Mesenteric fat pad (tissue), 1 donor: ENCODE measurements at places on chromosomes 4 and X. TPM values are rescaled to one million over a fixed set of nuclear protein-coding genes. Genes with fewer than 3 reads are reported as not detected.

GRCh38 chrX:23776363-23776762, 6.6 kb upstream of the SAT1 start:
- no peak for DNase-seq

- DNase-seq: no peak
These were observed 43.4 kb upstream of the TRIM2 start for GRCh38 chr4:153160821-153161220.

DNA sequence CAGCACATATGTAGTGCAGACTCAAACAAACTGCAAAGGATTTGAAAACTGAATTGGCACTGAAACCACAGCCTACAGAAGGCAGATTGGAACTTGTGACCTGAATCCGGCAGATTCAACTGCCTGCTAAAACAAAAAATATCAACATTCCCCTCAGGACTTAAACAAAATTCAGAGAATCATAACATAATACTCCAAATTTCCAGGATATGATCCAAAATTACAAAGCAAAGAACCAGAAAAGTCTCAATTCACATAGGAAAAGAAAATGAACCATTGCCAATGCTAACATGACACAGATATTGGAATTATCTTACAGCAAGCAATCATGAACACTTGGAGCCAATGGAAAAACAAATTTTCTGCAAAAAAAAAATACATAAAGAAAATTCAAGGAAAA, 250.4 kb downstream of the PRDM5 start:
- no peak for DNase-seq

DNA sequence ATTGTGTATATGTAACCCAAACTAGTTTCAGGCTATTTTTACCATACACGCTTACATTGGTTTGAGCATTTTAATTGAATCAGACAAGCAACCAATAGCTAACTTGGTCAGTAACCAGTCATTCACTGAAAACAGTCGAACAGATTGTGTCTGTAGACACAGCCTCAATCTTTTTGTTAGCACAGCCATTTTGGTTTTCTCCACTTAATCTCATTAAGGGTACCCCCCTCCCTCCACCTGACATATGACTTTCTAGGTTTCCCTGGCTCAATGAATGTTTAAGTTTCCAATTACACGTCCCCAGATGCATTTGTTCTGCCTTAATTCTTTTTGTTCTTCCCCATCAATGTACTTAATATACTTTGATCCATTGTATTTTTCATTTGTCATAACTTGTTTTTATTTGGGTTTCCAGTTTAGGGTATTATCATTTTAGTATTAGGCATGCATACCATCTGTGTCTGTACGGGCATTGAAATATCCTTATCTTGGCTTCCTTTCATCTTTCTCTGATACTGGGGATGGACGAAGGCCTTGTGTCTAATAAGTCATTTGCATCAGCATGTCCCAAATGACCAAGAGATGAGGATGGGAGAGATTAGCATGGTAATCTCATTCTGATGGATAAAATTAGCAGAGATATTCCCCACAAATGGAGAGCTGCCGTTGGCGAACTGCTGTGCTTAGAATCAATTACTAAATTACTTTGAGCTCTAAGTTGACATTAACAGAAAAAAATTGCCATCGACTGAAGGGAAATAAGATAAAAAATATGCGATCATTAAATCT, 35.9 kb upstream of the PHOX2B start:
- DNase-seq: no peak

DNA sequence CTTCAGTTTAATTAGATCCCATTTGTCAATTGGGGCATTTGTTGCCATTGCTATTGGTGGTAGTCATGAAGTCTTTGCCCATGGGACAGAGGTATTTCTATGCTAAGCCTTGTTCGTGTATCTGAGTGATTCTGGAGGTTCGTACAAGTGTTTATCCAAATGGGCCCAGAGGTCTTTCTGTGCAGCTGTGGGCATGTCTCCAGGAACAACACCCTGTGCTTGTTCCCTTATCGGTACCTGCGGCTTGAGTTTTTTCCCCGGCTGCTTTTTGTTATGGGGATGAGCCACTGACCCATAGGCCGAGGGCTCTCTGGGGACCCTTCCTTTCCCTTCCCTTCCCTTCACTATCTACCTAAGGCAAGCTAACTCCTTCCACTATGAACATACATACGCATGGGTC, 81.4 kb upstream of the WDR1 start:
- no peak for DNase-seq

- no peak for DNase-seq
These were observed 46.9 kb upstream of the SMARCAD1 start for GRCh38 chr4:94160774-94161173.

- DNase-seq: no peak
These were observed 89.3 kb downstream of the HNRNPD start for GRCh38 chr4:82284475-82284857.

- no peak for DNase-seq
These were observed 9.6 kb downstream of the XIAP start for GRCh38 chrX:123869488-123869887.

DNA sequence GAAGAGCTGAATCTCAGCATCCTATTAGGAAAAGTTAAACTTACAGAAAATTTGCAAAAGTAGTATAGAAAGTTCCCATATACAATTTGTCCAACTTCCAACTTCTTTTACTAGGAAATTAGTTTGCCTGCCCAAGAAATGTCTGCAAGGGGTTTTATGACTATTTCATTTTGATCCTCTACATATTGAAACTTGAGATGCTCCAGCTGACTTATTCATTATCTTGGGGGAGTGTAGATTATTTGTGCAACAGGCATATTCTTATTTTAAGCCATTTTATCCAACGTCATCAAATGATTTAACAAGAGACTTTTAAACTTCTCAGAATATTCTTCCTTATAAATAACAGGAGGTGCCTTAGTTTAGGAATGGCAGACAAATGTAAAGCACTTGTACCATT, 317.1 kb upstream of the FTHL17 start:
- no peak for DNase-seq

SRPX2 gene
- total RNA-seq: 224 TPM

GRCh38 chr4:74111306-74111975, 12.4 kb upstream of the CXCL2 start:
- DNase-seq: no peak

DNA sequence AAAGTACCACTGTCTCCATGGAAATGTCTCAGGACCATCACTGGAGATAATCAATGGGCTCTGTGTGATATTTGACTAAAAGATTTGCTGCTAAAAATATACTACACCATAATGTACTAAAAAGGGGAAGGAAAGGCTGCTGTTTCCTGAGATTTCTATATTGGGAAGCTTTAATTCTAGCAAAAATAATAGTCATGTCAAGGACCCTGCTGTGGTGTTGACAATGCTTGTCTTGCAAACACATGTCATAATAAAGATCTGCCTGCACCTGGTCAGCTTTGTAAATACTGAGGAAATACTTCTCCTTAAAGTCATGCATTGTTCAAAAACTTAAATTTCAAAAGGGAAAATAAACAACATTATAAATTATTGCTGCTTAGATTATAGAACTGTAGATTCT, 417.9 kb downstream of the GPM6A start:
- no peak for DNase-seq

DNAAF6 gene
- total RNA-seq: not detected

DNA sequence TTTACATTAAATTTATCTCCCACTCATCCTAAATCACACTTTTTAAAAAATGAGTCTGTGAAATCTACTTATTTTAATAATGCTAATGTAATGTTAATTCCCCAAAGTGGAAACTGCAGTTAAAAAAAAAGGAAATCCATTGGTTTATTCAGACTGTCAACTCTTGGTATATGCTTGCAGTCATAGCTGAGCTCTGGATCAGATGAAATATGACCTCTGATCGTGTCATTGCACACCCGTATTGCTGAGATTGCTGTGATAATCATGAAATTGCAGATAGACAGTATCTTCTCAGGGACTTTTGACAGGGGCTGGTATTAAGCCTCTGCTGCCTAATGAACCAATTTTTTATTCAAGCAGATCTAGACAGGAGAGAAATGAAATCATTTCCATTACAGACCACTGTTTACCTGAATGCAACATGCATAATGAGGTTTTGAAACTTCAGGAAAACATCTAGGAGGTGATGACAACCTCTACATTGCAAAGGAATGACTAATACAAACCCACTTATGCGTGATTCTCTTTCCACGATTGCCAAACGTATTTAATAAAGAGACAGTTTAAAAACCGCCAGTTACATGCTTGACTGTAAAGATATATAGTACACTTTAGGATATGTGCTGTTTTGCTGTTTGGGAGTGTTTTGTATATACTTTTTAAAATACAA, 138.3 kb upstream of the PUDP start:
- no peak for DNase-seq

DNA sequence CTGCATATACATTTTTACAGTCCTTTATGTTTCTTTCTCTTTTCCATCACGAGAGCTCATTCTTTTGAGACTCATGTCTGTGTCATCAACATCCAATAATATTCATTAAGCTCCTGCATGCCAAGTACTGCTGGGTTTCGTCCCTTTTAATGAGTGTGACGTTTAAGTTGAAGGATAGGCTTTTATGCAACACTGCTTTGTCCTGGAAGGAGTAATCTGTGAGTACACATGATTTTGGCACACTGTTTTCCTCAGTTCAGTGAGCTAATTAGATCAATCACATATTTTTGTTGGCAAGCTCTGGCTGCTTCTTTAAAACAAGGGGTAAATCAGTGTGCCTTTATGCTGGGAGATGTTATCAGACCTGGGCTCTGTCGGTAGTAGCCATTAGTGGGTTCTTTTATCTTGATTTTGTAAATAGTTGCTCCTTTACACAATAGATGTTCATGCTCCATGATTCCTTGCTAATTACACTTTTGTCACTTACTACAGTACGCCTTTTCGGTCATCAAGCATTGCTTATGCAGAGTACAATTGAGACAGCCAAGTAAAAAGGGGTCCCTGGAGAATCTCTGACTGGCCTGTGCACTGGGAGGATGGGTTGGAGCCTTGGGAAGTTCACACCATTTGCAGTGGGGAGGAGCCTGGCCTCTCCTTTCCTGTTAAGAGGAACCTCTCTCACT, 132.6 kb downstream of the FHIP1A start:
- DNase-seq: no peak

DNA sequence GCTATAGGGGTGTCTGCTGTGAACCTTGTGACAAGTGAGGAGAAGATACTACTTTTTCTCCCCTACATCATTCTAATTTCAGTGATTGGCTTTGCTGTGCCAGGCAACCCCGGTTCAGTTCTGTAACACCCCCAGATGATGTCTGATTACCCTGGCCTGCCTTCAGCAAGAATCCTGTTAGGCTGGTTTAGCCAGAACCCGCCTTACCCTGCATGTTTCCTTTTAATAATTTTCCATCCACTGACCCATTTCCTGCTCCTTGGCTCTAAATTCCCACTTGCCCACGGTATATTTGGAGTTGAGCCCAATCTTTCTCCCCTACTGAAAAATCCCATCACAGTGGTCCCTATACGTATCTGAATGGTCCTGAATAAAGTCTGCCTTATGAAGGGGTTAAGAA, 46.5 kb upstream of the HPSE start:
- DNase-seq: no peak

GABRB1 gene
- not detected for total RNA-seq

DNA sequence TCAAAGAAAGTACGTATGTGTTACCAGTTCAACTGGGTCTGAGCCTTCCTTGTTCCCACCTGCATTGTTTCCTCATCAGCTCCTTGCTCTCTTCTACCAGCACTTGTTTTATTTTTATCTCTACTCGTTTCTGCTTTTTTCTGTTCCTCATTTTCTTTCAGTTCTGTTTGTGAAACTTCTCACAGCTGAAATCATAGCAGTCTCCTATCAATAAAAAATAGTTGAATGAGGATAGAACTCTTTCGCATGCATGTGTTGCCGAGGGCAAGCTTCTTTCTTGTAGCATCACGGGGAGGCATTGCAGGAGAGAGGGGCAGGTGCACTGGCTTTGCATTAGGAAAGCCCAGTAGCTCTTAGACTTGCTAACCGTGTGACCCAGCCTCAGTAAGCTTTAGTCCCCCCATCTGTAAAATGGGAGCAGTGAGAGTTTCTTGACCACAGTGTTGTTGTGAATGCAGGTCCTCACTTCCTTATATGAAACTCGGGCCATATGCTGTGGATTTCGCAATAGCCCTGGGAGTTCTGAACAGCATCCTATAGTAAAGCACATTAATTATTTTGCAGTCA, 24.7 kb downstream of the OFD1 start:
- DNase-seq: no peak

DNA sequence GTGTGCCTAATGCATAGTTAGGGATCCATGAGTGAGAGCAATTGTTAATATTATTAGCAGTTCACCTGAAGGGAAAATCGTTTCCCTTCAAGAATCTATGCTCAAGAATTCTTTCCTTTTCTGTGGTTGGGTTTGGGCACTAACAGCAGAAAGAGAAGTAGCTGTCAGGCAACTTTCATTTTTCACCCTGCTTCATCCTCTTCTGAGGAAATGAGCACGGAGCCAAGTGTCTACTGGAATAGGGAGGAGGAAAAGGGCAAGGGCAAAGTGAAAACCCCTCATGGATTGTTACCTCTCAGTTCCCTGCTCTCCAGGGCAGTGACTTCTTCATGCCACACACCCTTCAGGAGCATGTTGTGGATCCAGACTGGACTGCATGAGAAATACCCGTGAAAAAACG, 2.6 kb upstream of the HPGDS start:
- DNase-seq: no peak

- DNase-seq: no peak
These were observed 168.9 kb downstream of the ZNF674 start for GRCh38 chrX:46376246-46376885.

UGT2B17 gene
- 0.29 TPM for total RNA-seq

- DNase-seq: no peak
These were observed 347.4 kb downstream of the BMPR1B start for GRCh38 chr4:95105112-95105511.

GRCh38 chrX:23766650-23767551, 16.1 kb upstream of the SAT1 start:
- DNase-seq: peak; percentile 88

CXCL10 gene
- 0.39 TPM for total RNA-seq

PDGFC gene
- 26.8 TPM for total RNA-seq

GRCh38 chr4:6469144-6469543, 3.3 kb downstream of the PPP2R2C start:
- no peak for DNase-seq

GRCh38 chr4:85722807-85723206, 247.9 kb downstream of the ARHGAP24 start:
- DNase-seq: no peak

PRKG2 gene
- total RNA-seq: 0.19 TPM

BCLAF3 gene
- 10.0 TPM for total RNA-seq

GRCh38 chrX:39670281-39670680, 427.5 kb downstream of the BCOR start:
- DNase-seq: no peak

GRCh38 chr4:13261486-13262257, 222.5 kb downstream of the RAB28 start:
- DNase-seq: no peak

DNA sequence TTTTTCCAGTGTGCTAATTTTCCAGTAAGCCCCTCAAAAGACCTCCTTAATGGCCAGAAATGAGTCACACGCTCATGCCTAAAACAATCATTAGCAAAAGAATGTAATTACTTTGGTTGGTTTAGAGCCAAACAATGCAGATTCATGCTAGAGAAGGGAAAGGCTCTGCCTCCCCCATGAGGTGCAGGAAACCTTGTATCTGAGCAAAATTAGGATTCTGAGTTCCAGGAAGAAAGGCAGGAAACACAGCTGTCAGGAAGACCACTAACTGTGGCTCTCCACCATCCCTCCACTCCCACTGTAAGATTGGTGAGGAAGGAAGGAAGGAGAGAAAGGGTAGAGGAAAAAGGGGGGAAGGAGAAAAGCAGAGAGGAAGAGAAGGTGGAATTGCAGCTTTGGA, 104.9 kb upstream of the DHX15 start:
- DNase-seq: no peak

SATL1 gene
- not detected for total RNA-seq

SMIM31 gene
- not detected for total RNA-seq
